ENCODE measurements at places on chromosomes 16 and 17.

GRCh38 chr16:10921536-10922327, 20.5 kb downstream of the DEXI start:
- DNase-seq: no peak

- DNase-seq: no peak
Measured at GRCh38 chr16:9112166-9112843, 20.9 kb downstream of the HAPSTR1 start.

DNA sequence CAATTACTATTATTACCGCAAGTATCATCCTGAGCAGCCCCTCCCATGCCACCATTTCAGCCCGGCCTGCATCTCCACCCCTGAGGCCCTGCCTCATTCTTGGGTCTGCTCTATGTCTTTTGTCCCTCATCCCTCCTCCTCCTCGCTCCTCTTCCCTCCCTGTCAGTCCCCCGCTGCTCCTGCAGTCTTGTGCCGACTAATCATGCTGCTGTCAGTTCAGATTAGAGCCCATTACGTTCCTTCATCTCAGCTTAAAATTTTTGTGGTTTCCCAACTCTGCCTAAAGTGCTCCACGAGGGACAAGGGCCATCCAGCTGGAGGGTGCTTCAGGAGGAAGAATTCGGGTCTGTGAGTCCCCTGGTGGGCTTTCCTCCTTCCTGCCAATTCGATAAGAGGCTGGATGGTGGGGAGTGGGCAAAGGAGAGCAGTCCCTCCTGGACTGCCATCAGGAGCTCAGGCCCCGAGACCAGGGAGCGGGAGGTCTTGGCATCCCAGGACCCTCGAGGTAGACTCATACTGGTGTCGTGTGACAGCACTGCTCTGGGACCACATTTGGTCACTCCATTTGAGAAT, 32.9 kb upstream of the GOSR2 start:
- no peak for DNase-seq

- DNase-seq: no peak
Measured at GRCh38 chr16:89018282-89019158, 41.5 kb upstream of the CBFA2T3 start.

GRCh38 chr16:85321509-85322271, 209.4 kb upstream of the CIBAR2 start:
- DNase-seq: no peak

- DNase-seq: no peak
Measured at GRCh38 chr16:30875871-30876801, 17.7 kb downstream of the BCL7C start.

- DNase-seq: no peak
Measured at GRCh38 chr17:82204831-82205719, 7.6 kb downstream of the CCDC57 start.

DNA sequence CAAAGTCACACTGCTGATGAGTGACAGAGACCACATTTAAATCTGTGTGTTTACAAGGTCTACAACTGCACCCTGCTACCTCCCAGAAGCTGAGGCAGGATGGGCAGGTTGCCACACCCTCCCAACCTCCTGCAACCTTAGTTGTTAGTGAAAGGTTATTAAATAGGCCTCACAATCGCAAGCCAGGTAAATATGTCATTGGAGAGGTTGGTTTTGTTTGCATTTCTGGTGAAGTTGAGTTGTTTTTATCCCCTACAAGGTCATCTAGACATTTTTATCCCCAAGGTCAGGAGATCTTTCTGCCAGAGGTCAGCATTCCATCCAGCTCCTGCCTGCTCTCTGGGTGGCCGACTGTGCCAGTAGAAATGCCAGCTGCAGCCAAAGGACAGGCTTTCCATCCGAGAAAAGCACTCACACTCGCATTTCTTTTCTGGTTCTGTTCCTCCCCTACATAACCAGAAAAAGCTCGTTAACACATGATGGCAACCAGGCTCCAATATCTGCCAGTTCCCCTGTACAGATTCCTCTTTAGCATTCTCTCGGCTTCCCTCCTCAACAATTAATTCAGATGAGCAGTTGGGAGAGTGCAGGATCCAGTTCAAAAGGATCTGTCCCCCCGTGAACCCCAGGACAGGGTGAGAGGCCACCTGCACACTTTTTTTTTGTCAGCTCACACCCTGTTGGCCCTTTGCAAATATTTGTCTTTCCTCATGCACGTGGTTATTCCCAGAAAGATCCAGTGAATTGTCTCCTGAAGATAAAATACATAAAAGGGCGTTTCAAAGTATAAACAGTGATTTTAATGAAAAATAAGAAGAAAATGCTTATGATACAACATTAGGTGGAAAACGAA, 562.8 kb downstream of the MAF start:
- DNase-seq: no peak

DNA sequence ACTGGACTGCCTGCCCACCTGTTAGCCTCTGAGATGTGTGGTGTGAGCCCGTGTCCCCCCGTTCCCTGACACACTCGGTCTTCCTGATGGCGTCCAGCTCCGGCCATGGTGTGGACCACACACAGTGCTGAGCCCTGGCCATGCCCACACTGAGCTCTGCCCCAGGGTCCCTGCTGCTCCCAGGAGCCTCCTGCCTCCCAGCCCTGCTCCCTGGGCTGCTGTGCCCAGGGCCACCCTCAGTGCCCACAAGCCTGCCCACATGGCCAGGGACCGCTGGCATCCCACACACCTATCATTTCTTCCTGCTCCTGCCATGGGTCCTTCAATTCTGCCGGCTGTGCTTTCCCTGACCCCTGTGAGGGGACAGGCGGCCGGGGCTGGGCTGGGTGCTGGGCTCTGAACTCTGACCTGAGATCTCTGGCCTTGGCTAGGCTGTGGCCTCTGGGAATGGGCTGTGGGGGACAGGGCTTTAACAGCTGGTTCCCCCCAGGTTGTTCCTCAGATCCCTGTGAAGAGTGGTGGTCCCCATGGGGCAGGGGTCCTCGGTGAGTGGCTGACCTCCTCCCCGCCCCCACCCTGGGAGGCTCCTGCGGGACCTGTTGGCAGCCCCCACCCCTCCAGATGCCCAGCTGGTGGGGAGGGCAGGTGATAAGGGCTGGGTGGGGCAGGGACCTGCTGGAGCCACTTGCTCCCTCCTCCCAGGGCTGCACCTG, 4.0 kb downstream of the CEMP1 start:
- DNase-seq: no peak

DNA sequence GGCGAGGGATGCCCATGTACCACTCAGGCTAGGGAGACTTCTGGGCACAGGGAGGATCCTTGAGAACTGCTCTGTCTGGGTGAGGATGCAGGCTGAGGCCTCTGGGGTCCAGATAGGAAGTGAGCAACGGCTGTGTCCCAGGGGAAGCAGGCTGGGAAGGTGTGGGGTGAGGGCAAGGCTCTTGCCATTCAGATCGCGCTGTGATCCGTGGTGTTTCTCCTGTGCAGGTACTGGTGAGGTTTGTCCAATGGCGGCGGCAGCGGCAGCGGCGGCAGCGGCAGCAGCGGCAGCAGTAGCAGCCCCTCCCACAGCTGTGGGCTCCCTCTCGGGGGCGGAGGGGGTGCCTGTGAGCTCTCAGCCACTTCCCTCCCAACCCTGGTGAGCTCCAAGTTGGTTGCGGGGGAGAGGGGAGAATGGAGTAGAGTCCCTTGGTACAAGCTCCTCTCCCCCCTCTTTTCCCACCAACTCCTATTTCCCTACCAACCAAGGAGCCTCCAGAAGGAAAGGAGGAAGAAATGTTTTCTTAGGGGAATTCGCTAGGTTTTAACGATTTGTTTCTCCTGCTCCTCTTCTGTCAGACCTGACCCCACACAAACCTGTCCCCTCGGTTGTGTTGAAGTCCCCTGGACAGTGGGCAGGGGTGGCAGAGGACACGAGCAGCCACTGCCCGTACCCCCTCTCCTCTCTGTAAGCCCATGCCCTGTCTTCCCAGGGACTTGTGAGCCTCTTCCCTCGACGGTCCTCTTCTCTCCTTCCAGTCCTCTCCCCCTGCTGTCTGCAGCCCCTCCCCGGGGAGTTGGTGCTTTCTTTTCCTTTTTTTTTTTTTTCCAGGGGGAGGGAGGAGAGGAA, 1.9 kb upstream of the PRRT2 start:
- DNase-seq: no peak

DNA sequence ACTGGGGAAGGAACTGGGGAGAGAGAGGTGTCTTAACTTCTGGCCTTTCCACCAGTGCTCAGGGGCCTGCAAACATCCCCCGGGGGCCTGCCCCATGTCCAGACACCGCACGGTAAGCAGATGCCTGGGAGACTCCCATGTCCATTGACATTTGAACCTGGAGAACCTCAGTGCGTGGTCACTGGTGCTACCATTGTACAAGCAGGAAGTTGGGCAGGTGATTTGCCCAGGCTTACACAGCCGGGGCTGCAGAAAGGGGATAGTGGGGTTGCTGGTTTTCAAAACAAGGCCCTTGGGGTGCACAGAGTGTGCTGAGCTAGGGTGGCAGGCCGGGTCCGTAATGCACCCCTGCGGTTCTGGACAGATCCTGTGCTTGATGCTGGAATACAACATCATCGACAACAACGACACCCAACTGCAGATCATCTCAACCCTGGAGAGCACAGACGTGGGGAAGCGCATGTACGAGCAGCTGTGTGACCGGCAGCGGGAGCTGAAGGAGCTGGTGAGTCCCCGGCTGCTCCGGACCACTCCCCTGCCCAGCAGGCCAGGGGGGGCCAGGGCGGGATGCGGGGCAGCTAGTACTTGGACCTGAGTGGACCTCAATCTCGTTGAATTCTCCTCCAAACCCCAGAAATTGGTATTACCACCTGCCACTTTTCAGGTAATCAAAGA, 77.7 kb upstream of the PLCG2 start:
- DNase-seq: no peak

- no peak for DNase-seq
Measured at GRCh38 chr16:47644166-47644565, 183.0 kb downstream of the PHKB start.

GRCh38 chr16:73432850-73433730, 385.2 kb upstream of the ZFHX3 start:
- no peak for DNase-seq

GRCh38 chr17:12422651-12423050, 243.0 kb upstream of the MYOCD start:
- DNase-seq: no peak

- no peak for DNase-seq
Measured at GRCh38 chr16:56303880-56304279, 112.6 kb downstream of the GNAO1 start.

Measured in stimulated activated CD8-positive, alpha-beta memory T cell treated with anti-CD3 and anti-CD28 coated beads, Interleukin-4, amount 100 ng/mL, for 4 hours (primary cell).